Stimulated activated naive CD8-positive, alpha-beta T cell treated with anti-CD3 and anti-CD28 coated beads, Interleukin-15, amount 100 ng/mL, for 72 hours (primary cell): ENCODE measurements at places on chromosomes 11 and 22.

DNA sequence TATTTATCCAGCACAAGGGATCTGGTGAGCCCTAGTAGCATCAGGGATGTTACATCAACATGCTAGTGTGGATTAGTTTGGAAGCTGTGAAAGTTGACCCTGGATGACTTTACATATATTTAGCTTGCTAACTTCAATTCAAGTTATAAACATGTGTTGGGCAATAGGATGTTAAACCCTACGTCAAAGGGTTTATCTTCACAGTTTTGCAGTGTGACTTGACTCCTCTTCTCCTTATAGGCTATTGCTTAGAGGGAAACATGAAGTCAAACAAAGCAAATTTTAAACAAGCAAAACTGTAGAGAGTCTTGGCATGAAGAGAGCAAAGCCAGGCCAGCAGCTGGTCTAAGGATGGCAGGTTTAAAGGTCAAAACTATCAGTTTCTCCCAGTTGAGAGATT, 11.3 kb upstream of the CTSC start:
- no peak for DNase-seq

DNA sequence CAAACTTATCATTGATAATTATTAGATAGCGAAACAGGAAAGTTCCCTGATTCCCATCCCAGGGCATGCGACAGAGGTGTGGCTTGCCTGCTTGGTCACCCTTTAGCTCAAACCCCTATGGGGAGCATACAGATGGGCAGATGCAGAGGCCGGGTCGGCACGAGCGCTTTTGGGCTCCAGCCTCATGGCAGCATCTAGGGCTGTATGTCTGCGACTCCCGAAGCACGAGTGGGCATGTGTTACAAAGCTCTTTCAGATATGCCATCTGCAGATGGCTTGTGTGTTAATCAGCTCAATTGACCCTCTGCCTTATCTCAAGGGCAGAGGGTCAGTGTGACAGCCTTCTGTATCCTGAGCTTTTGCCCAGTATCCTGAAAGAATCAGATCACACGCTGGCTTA, 2069.3 kb upstream of the RAG2 start:
- no peak for DNase-seq

DNA sequence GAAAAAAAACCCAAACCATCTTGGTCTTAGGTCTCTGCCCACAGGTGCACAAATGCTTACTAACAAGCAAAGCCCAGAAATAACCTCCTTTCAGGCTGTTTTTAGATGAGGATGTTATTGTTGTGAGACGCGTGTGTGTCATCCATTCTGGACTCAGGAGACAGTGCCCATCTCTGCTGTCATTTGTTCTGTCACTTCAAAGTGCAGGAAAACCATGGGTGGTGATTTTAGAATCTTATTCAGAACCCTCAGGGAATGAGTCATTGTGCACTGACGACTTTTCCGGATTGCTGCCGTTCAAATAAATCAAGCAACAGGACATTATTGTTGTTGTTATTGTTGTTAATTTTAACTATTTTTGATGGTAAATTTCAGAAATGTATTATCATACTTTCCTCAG, 110.3 kb downstream of the LRRC32 start:
- no peak for DNase-seq

- no peak for DNase-seq
These were observed 2.9 kb downstream of the MIOX start for GRCh38 chr22:50489363-50490243.

DNA sequence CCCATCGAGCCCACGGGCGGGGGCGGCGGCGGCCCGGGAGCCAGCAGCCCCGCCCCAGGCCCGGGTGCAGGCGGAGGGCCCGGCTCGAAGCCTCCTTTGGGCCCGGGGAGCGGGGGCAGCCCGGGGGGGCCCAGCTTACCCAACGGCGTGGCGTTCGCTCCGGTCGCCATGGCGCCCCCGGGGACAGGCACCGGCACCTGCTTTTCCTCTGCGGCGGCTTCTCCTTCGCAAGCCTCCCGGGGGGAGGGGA, 194 bp downstream of the SF1 start:
- no peak for DNase-seq
